Frontal cortex (tissue), 4 donors: ENCODE measurements at places on chromosomes 3 and 15.

DNA sequence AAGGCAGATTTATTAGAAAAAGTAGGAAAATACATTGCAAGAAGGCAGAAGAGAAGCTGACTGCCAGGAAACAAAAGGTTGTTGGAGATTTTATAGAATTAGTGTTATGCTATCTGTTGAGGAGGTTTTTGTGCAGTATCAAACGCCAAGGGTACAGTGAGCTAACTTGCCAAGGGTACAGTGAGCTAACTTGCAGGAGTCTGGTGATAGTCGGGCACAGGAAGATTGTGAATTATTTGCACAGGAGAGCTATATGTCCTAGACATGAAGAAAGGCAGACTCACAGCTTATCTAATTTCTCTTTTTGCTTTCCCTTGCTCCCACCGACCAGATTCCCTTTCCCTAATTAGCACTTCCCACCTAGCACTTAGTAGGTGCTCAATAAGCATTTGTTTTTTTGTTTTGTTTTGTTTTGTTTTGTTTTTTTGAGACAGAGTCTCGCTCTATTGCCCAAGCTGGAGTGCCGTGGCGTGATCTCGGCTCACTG lies 2.7 kb upstream of the CSK start:
- no peak for DNase-seq

- DNase-seq: no peak
These were observed 219.8 kb upstream of the THRB start for GRCh38 chr3:24714436-24714835.

GRCh38 chr3:54999159-54999558 lies 71.3 kb upstream of the LRTM1 start:
- DNase-seq: peak; percentile 13

- DNase-seq: no peak
These were observed 342.6 kb downstream of the NSUN3 start for GRCh38 chr3:94405258-94406035.

GRCh38 chr3:106401666-106402490 lies 533.1 kb upstream of the CBLB start:
- no peak for DNase-seq

DNA sequence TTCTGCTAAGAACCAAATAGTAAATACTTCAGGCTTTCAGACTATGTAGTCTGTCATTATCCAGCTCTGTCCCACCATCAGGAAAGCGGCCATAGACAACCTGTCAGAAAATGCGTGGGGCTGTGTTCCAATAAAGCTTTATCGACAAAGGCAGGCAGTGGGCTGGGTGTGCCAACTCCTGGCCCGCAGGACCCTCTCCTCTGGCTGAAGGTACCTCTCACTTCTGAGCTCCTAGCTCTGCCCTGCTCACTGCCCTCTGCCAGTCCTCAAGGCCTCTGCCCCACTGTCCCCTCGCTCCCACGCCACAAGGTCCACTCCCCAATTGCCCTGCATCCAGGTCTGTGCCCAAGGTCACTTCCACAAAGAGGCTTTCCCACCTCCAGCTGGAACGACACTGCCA lies 20.0 kb downstream of the SSUH2 start:
- DNase-seq: no peak

DNA sequence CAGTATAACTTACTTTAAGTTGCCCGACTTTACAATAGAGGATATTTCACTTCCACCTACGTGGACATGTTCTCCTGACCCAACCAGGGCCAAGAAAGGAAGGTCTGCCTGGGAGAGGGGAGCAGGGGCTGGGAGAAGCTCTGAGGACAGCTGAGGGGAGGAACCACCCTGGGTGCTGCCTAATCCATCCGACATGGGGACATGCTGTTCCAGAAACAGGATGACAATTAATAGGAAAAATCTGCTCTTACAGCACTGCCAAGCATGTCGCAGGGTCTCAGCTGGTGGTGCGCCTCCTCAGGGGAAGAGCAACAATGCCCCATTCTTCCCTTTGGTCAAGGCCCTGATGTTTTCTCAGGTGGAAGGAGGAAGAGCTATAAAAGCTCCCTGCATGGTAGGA lies 132.3 kb downstream of the NTRK3 start:
- no peak for DNase-seq

GRCh38 chr3:170429050-170429449 lies 10.4 kb downstream of the CLDN11 start:
- DNase-seq: no peak

GRCh38 chr15:72861354-72861910 lies 77.9 kb upstream of the ADPGK start:
- no peak for DNase-seq

GRCh38 chr3:136869282-136869681 lies 7.3 kb downstream of the NCK1 start:
- DNase-seq: no peak

GRCh38 chr15:77058468-77058867 lies 12.4 kb downstream of the TSPAN3 start:
- DNase-seq: no peak

GRCh38 chr3:141385406-141386125 lies 17.3 kb downstream of the ZBTB38 start:
- DNase-seq: no peak

- peak; percentile 32 for DNase-seq
These were observed 16.9 kb upstream of the LRRC31 start for GRCh38 chr3:169886671-169887070.
